ENCODE measurements at places on chromosomes 6 and 20.

DNA sequence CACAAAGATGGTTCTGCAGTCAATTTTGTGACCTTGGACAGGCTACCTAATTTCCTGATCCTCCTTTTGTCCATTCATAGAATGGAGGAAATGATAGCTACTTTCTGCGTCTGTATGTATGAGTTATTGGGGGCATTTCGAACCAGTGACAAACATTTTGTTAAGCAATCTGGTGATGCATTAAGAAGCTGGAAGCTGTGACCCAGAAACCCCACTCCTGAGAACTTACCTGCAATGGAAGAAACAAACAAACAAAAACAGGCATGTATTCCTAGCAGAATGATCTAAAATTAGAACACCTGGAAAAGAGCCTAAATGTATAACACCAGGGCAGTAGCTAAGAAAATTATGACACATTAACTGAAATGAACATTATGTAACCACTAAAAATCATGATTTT is 33.4 kb upstream of the PRND start:
- no peak for DNase-seq

- no peak for DNase-seq
Observed at GRCh38 chr6:33781131-33781975, 7.6 kb downstream of the LEMD2 start.

DNA sequence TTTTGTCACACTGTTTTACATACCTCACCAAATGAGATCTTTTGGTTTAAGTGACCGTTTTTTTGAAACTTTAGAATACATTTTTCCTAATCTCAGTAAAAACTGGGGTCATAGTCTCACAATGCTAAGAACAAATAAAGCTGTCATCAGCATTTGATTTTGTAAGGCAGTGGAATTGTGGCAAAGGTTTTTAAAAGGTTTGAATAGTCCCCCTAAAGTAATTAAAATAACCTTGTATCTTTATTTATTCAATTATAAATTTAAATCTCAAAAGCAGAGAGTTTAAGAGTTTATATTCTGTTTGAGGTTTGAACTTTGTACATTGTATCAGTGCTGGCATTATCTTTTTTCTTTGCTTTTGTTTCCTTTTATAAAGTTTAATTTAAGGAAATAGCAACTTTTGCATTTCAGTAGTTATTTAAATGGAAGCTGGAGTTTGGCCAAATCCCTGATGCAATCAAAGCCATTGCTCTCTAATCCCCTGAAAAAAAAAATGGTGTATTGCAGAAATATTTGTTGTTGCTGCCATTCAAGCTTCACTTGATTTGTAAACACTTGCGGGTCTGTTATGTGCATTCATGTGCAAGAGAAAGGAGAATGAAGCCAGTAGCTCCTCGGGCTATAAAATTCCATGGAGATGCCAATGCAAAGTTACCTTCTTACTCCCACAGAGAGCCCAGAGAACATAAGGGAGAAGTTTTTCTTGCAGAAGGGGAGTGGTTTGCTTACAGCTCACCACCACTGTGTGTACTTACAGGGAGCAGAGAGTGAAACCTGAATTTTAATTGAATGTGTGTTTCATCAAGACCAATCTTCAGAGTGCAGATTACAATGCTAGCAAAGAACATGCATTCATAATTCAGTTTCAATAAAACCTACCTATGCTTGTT is 391.8 kb downstream of the ARHGAP18 start:
- DNase-seq, result no peak

GRCh38 chr20:19652591-19653026 is 105.4 kb upstream of the RIN2 start:
- DNase-seq, result no peak

DNA sequence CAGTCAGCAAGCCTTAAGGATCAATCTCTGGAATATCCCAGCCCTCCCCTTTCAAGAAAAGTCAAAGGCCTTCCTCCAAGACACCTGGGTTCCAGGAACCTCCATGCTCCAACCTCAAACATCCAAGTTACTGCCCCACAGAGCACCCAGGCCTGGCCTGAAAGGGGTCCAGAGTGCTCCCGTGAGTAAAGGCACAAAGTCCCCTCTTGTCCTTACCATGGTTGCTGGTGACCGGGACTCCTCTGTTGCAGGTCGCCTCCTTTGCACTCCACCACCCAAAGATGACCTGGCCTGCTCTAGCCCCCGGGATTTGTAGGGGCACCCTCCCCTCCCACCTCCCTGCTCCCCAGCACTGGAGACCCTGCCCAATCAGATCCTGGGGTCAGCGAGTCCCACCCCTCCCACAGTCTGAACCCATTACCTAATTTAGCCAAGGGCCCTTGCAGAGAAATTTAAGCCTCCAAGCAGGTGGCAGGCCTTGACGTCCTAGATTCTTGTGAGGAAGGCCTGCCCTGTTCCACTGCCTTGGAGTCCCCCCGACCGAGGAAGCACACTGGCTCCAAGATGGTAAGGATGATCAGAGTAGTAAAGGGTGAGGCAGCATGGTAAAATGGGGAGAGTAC is at the start of gene TNNC2:
TNNC2 (minus strand) TSS at position 283 of the 623 bp plus-strand sequence; CDS start at position 219, 64 bp downstream.
- no peak for DNase-seq

- DNase-seq, result no peak
Observed at GRCh38 chr20:40802886-40803285, 113.8 kb upstream of the MAFB start.

- no peak for DNase-seq
Observed at GRCh38 chr20:7355051-7355450, 585.2 kb downstream of the HAO1 start.

GRCh38 chr6:40922281-40922680 is 116.7 kb downstream of the UNC5CL start:
- no peak for DNase-seq

GRCh38 chr20:36121981-36122930 is 32.3 kb upstream of the EPB41L1 start:
- no peak for DNase-seq

DNA sequence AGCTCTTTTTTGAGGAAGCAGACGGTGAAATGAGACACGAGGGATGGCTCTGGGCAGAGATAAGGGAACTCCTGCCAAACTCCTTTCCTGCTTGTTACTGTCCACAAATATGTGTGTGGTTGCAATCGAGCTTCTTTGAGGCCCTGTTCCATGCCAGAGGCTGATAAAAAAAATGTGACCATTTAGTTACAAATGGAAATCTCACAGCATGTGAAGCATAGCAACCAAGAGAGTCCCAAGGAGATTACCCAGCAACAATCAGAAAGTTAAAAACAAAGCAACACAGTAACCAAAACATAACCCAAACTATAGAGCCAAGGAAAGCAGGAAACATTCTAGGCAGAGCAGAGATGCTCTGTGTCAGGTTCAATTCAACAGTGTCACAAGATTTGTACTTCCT is 35.4 kb upstream of the HMGN3 start:
- DNase-seq, result no peak

DNA sequence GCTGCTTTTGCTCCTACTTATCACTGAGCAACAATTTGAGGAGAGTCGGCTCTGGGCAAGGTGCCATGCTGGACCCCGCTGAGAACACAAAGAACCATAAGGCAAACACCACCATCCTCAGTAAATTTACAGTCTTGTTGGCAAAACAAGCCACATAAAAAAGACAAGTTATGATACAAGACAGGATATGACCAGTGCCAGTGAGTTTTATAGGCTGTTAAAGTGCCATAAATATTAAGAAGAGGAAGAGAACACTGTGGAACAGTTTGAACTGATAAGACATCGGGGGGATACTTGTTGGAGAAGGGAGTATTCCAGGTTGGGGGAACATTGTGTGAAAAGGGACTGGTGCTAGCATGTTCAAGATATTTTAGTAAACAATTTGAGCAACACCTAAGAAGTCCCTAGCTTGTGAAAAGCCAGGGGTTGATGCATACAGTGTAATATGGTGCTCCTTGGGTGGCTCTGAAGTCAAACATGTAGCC is 25.3 kb upstream of the RIPOR2 start:
- DNase-seq, result peak; percentile 79

DNA sequence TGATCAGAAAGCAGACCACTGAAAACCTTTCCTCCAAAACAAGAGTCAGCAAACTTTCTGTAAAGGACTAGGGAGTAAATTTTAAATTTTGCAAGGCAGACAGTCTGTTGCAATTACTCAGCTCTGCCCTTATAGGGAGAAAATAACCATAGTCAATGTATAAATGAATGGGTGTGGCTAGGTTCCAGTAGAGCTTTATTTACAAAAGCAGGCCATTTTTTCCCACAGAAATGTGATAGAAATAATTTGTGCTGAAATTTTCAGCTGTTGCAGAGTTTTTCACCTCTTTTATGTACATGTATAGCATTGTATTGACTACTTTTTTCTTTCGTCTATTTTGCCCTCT is 7.7 kb downstream of the AMD1 start:
- no peak for DNase-seq

DNA sequence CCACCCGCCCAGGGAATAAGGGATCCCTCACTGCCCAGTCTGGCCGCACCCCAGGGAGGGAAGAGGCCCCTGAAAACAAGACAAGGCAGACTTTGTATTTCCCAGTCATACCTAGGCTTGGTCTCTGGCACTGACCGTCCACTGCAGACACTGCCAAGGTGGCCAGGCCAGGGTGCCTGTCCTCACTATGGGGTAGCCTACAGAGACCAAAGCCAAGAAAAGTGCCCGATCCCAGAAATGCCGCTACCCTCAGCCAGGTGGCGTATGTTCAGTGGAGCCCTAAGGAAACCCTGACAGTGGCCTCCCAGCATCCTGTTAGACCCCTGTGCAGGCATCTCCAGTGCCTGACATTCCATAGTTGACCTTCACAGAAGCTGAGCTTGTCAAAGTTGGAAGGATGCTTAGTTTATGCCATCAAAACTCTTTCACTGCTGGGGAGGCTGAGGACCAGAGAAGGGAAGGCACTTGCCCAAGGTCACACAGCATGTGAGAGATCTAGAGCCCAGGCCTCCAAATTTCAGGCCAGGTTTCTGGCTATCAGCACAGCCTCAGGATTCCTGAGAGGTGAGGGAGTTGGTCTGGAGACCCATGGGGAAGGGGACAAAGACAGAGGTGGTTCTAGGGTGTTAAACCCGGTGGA is 2.5 kb downstream of the SCRT2 start:
- no peak for DNase-seq

GRCh38 chr20:47952023-47952564 is 166.8 kb upstream of the SULF2 start:
- DNase-seq, result no peak

- DNase-seq, result no peak
Observed at GRCh38 chr20:60056407-60057122, 98.3 kb downstream of the CDH26 start.

GRCh38 chr6:25332655-25333071 is 53.5 kb downstream of the CARMIL1 start:
- DNase-seq, result no peak

DNA sequence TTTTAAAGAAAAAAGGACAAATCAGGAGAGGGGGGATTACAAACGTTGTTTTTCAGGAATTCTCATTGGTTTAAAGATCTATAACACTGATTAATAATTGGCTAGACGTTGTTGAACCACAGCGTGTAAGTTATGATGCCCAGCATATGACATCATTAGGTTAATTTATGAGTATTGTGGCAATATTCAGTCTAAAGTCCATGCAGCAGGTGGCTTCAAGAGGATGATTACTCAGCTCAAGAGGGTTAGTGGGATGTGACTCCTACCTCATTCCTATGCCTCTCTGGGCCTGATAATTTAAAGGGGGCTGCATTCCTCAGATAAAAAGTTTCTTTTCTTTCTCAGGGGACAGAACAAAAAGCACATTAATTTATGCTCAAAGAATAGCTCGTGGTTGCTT is 1309.0 kb downstream of the EPHA7 start:
- DNase-seq, result no peak

DNA sequence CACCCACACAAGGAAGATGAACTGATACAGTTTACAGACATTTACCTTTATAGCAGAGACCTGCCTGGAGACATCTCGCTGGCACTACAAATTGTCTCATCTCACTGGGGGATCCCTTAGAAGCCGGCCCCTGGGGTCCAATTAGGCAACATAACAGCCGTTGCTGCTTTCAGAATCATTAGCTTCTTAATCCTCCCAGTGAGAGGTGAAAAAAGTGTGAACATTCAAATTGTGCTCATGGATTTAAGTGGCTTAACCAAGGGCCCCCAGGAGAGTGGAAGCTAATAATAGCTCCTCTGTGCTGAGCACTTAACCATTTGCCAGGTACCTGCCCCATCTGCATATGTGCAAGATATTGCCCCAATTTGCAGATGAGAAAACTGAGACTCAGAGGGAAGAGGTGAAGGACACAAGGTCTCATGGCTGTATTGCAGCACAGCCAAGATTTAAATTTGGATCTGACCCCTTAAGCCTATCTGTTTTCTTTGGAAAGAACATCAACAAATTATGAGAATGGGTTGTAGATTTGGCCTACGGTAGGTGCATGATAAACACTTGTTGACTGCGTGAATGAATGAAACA is 101.0 kb downstream of the EYA2 start:
- DNase-seq, result no peak

GRCh38 chr6:11644071-11644470 is 106.5 kb downstream of the TMEM170B start:
- DNase-seq, result no peak

GRCh38 chr6:127518710-127519468 is at the start of gene MTCL3:
MTCL3 (minus strand) TSS chr6:127519335.
- peak; percentile 78 for DNase-seq
